Activated CD4-positive, alpha-beta T cell treated with anti-CD3 and anti-CD28 coated beads, Interleukin-2, Interleukin-4, amounts not matched to agents 100 ng/mL and 50 ng/mL, durations not matched to agents 16 hours and 8 hours (primary cell): ENCODE measurements at places on chromosomes 13 and 19.

DNA sequence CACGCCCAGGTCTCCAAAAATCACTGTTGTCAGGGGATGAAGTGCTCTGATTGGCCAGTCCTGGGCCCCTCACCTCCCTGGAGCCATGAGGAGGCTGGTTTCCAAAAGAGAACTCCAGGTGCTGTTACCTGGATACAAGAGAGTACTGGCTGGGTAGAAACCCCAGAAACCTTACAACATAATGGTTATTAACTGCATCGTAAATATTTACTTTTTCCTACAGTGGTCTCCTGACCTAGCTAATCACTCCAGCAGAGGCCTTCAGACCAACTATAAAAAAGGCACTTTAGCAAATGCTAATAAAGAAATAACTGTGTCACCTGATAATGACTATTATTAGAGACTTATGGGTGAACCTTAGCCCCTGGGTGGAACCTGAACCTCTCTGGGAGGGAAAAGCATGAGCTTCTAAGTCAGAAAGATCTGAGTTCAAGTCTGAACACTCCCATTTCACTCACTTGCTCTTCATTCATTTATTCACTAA lies 1.5 kb upstream of the IGSF23 start:
- DNase-seq: no peak

GRCh38 chr13:113881614-113882266 lies 17.9 kb upstream of the GAS6 start:
- no peak for DNase-seq

GRCh38 chr19:41221514-41222205 lies 2.6 kb downstream of the AXL start:
- no peak for DNase-seq

- DNase-seq: no peak
Observed at GRCh38 chr13:100602493-100603111, 14.0 kb upstream of the GGACT start.

DNA sequence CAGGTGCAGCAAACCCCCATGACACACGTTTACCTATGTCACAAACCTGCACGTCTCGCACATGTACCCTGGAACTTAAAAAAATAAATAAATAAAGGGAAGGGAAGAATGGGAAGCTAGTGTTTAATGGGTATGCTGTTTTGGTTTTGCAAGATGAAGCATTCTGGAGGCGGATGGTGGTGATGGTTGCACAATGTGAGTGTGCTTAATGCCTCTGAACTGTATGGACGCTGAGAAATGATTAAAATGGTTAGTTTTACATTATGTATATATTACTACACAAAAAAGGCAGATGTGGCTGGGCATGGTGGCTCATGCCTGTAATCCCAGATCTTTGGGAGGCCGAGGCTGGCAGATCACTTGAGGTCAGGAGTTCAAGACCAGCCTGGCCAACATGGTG lies 17.8 kb downstream of the NFILZ start:
- no peak for DNase-seq

- DNase-seq: no peak
Observed at GRCh38 chr13:114222461-114222968, 12.2 kb upstream of the CDC16 start.

DNA sequence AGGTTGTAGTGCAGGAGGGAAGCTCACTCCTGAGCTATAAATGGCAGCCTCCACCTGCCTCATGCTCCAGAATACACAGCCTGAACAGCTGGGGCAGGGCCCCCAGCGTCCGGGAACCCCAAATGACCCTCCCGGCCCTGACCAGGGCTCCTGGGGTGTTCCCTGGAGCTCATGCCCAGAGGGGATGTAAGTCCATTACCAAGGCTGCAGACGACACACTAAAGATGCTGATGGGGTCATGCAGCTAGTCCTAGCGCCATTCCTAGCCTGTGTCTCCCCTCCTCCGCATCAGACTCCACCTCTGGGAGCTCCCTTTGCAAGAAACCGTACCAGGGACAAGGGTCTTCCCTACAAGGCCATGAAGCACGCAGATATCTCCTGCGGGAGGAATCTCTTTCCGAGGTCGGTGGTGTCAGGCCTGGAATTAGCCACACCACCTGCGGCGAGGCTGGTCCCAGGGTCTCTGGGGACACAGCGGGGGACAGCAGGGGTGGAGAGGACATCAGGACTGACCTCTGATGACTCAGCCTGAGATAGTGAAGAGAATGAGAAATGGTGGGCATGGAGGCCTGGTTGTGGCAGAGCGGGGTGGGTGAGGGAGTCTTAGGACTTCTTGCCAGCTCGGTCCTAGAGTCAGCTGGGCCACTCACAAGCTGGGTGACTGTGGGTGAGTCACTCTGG lies 11.9 kb upstream of the TPM4 start:
- DNase-seq: no peak

- peak; percentile 50 for DNase-seq
Observed at GRCh38 chr13:49240017-49240416, 7.7 kb upstream of the CDADC1 start.

DNA sequence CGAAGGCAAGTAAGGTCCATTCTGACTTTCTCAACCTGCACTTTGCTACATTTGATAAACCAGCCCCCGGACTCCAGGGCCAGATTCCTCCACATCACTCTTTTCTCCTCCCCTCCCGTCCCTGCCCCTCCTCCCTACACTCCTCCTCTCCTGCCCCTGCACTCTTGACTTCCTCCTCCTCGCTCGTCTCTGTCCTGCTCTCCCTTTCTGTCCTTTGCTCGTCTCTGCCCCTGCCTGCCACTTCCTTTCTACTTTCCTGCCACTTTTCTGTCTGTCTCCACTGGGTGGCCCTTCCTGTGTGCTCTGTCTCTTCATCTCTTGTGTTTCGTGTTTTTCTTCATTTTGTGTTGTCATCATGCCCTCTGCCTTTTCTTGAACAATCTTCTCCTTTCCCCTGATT lies 7.0 kb downstream of the U2AF2 start:
- no peak for DNase-seq

DNA sequence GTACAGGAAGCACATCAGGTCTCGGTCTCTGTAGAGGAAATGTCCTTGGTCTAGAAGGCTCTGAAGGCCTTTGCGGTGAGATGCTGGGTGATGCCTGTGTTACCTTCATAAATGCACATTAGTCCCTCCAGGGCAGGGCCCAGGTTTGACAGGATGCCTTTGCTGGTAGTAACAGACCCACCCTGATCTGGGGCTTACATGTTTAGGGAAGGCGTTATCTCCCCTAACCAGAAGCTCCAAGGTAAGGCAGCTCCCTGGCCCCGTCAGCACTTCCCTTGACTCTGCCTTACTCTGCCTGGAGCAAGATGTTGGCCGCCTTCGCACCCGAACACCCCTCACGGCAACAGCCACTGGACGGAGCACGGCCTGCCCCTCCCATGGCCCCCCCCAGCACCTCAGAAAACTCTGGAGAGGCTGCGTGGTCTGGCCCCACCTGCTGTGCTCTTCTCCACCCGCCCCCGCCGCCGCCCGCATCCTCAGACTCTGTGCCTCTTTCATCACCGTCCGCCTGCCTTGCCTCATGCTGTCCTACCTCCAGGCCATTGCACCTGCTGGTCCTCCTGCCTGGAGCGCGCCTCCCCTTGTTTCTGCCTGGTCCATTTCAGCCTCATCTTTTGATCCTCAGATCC lies 9.1 kb downstream of the AP2A1 start:
- no peak for DNase-seq

- no peak for DNase-seq
Observed at GRCh38 chr19:38665950-38666662, 18.7 kb downstream of the ACTN4 start.

DNA sequence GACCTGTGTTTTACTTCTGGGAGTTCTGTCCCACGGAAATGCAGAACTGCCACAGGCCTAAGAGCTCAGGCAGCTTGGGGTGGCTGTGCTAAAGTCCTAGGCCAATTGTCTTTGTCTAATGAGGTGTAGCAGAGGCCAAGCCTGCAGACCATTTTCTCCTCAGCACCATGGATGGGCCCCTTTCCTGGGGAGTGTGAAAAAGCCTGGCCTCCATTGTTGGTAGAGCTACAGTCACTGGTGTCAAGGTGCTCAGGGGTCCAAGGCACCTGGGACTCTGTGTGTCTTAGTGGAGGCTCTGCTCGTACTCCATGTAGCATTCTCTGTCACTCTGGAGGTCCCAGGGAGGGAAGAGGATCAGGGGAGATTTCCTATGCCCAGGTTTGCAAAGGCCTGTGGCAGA lies 329.6 kb downstream of the SLITRK5 start:
- DNase-seq: no peak

GRCh38 chr13:105936816-105937215 lies 598.6 kb downstream of the EFNB2 start:
- no peak for DNase-seq

DNA sequence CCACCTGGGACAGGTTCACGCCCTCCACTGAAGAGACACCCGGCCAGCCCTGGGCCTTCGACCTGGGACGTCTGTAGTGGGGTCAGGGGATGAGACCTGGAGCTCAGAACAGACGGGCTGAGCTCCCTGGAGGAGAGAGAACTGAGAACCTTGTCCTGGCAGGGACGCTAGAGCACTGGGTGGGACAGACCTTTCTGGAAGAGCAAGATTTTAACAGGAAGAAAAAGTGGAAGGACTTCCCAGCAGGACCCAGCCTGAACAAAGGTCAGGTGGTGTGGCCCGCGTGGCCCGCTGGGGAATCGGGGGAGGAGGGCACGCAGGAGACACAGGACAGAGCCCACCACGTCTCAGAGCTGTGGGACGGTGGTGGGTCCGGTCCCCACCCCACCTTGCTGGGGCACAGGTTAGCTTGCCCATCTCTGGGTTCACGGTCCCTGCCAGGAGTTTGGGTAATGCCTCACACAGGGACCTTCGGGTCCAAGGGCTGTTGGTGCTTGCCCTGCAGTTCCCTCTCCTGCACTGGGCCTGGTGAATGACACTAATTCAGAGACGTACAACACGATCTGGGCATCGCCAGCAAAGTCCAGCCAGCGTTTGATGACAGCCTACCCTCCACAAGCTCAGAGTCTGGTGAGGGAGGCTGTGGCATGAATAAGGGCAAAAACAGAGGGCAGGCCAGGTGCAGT lies 1.2 kb upstream of the EFNA2 start:
- DNase-seq: no peak

- DNase-seq: no peak
Observed at GRCh38 chr19:29383696-29384095, 142.1 kb upstream of the VSTM2B start.

DNA sequence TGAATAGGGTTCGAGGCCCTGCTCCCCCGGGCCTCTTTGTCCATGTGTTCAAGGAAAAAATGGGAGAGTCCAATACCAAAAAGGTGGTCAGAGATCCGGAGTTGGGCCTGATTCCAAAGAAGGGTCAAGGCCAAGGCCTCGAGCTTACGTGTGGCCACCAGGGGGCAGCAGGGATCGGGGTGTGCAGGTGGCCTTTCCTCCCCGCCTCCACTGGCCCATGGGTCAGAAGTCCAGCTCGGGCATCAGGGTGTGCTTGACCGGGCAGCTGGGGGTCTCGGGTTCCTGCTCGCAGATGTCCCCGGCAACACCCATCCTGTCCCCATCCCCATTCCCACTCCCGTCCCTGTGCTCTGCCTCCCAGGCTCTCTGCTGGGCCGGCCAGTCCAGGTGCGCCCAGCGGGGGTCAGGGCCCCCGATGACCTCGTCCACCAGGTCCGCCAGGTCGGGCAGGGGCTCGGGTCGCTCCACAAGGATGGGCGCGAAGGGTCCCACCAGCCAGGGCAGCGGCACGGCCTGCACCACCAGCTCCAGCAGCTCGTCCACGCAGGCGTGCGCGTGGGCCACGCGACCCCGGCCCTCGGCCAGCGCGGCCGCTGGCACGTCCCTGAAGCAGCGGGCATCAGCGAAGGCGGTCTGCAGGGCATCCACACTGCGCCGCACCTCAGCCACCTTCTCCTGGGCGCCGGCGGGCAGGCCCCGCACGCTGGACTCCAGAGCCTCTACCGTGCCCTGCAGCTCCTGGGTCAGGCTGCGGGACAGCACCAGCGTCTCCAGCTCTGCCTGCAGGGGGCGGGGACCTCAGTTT lies 5.2 kb upstream of the PLIN4 start:
- peak; percentile 16 for DNase-seq

- peak; percentile 68 for DNase-seq
Observed at GRCh38 chr19:7862413-7862951, 11.7 kb downstream of the PRR36 start.

GRCh38 chr19:53504885-53505284 lies 33.1 kb upstream of the ZNF331 start:
- DNase-seq: no peak

GRCh38 chr19:52585604-52586003 lies 15.5 kb downstream of the ZNF701 start:
- DNase-seq: no peak

DNA sequence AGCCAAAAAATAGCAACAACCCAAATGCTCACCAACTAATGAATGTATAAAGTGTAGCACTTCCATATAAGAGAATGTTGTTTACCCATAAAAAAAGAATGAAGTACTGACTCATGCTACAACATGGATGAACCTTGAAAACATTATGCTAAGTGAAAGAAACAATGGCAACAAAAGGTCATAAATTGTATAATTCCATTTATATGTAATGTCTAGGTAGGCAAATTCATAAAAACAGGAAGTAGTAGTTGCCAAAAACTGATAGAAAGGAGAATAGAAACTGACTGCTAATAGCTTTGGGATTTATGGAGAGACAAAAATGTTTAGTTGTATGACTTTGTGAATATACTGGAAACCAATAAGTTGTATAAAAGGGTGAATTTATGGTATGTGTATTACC lies 21.6 kb downstream of the MYCBP2 start:
- no peak for DNase-seq

DNA sequence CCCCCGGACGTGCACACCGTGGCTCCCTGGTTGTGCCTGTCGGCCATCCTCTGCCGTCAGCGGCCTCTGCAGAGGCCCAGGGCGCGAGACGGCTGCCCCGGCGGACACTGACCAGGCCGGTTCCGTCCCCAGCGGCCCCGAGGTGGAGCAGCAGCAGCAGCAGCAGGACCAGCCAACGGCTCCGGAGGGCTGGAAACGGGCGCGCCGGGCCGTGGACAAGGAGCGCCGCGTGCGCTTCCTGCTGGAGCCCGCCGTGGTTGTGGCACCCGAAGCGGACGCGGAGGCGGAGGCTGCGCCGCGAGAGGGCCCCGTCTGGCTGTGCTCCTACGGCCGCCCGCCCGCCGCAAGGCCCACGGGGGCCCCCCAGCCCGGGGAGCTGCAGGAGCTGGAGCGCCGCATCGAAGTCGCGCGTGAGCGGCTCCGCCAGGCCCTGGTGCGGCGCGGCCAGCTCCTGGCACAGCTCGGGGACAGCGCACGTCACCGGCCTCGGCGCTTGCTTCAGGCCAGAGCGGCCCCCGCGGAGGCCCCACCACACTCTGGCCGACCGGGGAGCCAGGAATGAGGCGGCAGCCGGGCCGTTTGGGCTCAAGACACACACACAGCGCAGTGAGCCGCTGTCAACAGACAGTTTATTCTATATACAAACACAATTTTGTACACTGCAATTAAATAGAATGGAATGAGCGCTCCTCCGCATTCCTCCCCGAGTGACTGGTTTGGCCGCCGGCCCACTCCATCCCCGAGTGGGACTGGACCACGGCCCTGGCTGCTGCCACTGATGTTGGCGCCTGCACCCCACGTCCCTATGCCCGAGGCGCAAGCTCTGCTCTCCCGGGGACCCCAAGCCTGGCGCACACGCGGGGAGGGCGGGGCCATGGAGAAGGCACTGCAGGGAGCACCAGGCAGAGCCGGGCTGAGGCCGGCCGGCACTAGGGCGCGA lies 9.1 kb downstream of the GRIN3B start:
- no peak for DNase-seq

GRCh38 chr13:100528820-100529219 lies 59.8 kb downstream of the GGACT start:
- no peak for DNase-seq
